Chondrocyte (in vitro differentiated cells): ENCODE measurements at places on chromosomes 6 and 20. TPM values are rescaled to one million over a fixed set of nuclear protein-coding genes. Genes with fewer than 3 reads are reported as not detected.

Gene CRIP3
- total RNA-seq = 0.47 to 0.94 TPM (median 0.72 TPM) in 3 replicates

Gene SOX18
- total RNA-seq = 2.1 to 2.8 TPM (median 2.3 TPM) in 3 replicates

Gene EYA2
- 0.23 to 0.32 TPM in 2 of 3 replicates, not detected in the other for total RNA-seq

Gene COL9A3
- total RNA-seq = 8.6 to 11.3 TPM (median 8.9 TPM) in 3 replicates

Gene BHLHE23
- total RNA-seq = not detected in 3 replicates

Gene C6orf141
- not detected in 3 replicates for total RNA-seq

Gene ZNF311
- total RNA-seq = 0.41 to 0.80 TPM (median 0.52 TPM) in 3 replicates

Gene GSTA3
- not detected in 3 replicates for total RNA-seq
